PC-9 (cell line): ENCODE measurements at places on chromosomes 2 and 18. TPM values are rescaled to one million over a fixed set of nuclear protein-coding genes. Genes with fewer than 3 reads are reported as not detected.

RAB6C gene
- total RNA-seq: not detected in 2 replicates

CNRIP1 gene
- not detected in 2 replicates for total RNA-seq

IL1F10 gene
- not detected in 2 replicates for total RNA-seq

IL1RL1 gene
- total RNA-seq: 0.55 and 1.7 TPM in 2 replicates

ALK gene
- total RNA-seq: not detected in 2 replicates

UGT1A8 gene
- 0.17 and 0.20 TPM in 2 replicates for total RNA-seq

MOGAT1 gene
- total RNA-seq: 0.35 and 0.65 TPM in 2 replicates

LOXHD1 gene
- total RNA-seq: not detected in 2 replicates

POMC gene
- not detected in 2 replicates for total RNA-seq

AKAIN1 gene
- total RNA-seq: not detected in 2 replicates

MYO5B gene
- total RNA-seq: 23.3 and 25.4 TPM in 2 replicates

TEKT4 gene
- total RNA-seq: 0.15 TPM in 1 of 2 replicates, not detected in the other

NYAP2 gene
- total RNA-seq: 0.30 and 0.65 TPM in 2 replicates
